ENCODE measurements at places on chromosomes 11 and 22.
A peak's percentile ranks its signal among the peaks of the same experiment; 100 is the strongest.

DNA sequence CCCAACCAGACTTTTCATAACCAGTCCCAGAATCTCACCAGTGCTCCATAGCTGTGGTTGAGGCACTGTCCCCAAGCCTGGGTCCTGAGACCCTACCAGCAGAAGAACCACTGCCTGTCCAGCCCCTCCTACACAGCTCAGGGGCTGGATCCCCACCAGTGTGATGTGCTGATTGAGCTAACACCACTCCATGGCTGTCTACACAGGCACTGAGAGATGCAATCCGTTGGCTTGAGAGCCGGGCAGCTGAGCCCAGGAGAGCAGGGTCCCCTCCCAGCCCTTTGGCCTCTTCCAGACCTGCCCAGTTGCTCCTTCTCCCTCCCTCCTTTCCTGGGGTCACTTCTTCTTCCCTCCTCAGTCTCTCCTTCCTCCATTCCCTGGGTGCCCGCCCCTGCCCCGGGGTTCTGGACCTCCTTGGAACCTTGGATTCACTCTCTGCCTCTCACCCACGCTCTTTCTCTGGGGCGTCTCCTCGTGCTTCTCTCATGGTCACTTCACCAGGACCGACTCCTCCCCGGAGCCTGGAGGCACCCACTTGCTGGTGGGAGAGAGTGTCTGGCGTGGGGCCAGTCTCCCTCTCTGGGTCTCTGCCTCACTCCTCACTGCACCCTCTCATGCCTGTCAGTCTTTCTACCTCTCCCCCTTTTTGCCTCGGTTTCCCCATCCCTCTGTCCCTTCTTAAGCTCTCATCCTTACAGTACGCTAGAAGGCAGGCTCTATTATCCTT lies 706 bp upstream of the SCYL1 start:
- no peak for DNase-seq

GRCh38 chr11:4713241-4713640 lies 8.7 kb downstream of the MMP26 start:
- no peak for DNase-seq

GRCh38 chr11:66192181-66192863 lies 76.1 kb upstream of the RAB1B start:
- no peak for DNase-seq

DNA sequence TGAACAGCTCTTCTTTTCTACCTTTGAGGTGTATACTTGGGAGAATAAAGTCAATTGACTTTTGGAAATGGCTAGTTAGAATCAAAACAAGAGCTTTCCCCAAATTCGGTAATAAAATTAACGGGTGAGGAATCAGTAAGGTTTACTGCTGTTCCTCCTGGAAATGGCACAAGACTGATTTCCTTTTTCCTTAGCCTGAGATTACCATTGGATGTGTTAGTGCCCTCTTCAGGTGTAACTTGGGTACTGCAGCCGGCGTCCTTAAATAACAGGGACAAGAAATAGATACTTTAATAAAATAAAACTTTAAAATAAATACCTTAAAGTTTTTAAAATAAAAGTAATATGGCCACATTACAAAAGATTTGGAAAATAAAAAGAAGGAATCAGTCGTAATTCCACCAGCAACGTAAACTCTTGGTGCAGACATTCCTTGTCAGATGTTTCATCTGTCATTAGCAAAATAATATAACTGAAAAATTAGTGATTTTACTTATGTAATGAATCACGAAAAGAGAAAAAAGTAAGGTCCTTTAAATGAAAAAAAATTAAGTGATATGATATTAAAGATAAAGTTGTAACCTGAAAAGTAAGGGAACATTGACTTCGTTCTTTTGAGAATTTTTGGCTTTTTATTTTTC lies 29.7 kb downstream of the ZFTA start:
- peak; percentile 69 for DNase-seq

DNA sequence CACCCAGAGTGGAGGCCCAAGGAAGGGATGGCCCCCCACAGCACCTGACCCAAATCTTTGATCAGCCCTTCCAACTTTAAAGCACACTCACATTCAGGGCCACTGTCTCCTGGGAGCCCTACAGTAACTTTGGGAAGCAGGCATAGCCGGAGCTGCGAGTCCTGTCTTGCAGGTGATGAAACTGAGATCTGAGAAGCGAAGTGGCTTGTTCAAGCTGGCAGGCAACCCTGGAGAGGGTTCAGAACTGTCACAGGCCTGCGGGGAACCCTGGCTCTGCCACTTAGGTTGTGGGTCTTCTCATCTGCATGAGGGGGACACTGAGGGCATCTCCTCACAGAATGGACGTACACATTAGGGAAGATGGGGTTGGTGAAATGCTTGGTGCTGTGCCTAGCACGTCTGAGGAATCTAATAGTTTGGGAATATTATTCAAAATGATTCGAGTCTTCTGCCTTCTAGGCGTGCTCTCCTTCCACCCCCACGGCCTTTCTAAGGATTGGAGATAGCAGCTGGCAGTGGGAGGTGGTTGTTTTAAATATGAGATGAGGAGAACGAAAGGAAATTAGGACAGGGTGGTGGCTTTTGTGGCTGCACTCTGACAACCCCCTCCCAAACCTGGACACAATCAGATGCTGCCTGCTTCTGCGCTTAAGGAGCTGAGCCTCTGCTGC lies 18.8 kb upstream of the SUN2 start:
- no peak for DNase-seq

GRCh38 chr11:1397146-1397861 lies 7.6 kb downstream of the BRSK2 start:
- DNase-seq = no peak

- DNase-seq = no peak
Measured at GRCh38 chr22:49203859-49204598, 623.6 kb downstream of the BRD1 start.

DNA sequence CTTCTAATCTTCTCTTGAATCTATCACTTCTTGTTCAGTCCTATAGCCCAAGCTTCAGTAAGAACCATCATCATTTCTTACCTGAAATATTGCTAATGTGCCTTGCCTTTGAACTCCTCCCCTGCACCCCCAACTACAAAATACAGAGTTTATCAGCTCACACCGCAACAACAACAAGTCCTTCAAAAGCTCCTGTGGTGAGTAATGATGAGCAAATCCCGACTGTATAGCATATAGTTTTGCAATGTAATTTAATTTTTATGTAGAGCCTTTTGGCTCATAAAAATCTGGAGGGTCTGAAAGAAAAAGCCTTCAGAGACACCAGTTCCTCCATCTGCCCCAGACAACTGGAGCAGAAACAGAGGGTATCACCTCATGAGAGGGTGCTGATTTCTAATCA lies 124.7 kb downstream of the ARHGAP32 start:
- no peak for DNase-seq

DNA sequence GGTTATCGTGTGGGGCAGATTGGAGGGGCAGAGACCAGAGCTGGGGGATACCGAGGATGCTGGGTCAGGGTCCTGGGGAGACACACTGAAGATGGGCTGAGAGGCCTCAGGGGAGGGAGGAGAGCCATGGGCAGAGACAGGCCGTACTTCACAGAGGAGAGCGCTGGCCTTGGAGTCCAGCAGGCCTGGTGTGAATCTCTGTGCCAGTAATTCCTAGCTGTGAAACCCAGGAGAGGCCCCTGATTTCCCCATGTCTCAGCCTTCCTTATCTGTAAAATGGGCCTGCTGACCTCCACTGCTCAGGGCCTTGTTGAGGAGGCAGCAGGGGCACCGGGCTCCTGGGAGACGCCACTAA lies 23.4 kb downstream of the CACNA1I start:
- DNase-seq = no peak

DNA sequence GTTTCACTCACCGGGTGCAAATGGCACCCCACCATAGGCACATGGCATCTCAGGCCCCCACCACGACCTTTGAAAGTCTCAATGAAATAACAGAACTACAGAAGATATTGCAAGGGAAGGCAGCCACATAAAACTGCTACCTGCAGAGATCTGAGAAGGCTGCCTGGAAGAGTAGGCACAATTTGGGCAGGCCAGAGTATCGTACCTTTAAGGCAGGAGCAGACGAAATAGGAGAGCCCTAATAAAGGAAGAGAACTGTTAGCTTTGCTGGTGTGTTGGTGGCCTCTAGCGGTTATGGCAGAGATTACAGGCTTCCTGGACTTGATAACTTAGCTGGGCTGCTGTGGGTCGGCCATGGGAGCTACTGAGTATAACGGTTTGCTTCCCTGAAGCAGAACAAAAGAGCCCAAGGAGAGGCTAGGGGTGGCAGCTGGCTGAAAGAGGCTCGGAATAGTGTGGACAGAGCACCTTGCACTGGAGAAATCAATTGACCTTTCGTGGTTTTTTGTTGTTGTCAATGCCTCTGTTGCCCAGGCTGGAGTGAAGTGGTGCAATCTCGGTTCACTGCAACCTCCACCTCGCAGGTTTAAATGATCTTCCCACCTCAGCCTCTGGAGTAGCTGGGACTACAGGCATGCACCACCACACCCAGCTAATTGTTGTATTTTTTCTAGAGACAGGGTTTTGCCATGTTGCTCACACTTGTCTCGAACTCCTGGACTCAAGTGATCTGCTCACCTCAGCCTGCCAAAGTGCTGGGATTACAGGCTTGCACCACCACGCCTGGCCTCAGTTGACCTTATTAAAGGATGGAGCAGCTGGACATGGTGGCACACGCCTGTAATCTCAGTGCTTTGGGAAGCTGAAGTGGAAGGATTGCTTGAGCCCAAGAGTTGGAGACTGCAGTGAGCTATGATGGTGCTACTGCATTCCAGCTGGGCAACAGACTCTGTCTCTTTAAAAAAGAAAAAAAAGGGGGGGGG lies 4.8 kb downstream of the SDF2L1 start:
- DNase-seq = peak; percentile 72

DNA sequence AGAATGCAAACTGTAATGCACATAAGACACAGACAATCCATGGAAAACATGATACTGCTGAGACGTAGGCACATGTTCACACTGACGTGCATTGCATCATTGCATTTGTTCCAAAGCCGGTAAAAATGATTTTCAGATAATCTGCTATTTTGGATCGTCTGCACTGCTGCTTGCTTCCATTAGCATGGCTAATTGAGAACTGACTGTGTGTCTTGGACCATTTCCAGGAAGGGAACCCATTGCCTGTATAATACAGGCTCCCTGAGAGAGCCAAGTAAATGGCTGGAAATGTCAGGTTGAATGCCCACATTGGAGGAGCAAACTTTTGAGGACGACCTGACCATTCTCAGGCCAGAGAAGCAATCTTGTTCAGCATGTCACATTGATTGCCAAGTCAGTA lies 304.8 kb downstream of the ST3GAL4 start:
- DNase-seq = no peak

- DNase-seq = no peak
Measured at GRCh38 chr22:17783312-17783711, 9.0 kb upstream of the BID start.

DNA sequence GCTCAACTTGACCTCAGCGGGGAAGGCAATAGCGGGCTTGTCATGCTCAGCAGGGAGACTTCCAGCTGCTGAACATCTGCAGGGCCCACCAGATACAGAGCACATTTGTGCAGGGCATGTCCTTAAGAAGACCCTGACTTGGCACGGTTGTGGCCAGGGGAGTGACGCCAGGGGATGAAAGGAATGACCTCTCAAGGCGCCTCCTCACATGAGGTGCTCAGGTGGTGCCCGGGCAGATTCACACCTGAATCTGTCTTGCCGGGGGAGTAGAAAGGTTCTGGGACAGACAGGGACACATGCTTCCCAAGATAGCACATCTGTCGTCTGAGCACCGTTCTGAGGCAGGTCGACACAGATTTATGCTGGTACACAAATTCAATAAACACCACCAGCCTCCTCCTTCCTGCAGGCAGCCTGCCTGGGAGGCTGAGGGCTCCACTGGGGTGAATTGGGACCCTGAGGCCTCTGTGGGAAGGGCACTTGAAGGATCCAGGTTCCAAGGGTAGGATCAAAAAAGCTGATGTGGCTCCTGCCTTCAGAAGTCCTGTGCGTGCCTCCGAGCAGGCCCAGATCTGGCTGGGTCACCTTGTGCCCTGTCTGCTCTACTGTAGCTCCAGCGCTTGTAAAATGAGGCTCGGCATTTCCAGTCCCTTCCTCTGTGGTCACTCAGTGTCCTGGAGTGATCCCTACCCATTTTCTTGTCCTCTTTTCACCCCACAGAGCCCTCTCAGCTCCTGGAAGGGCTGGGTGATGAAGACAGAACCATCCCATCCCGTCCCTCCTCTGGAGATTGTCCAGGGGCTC lies 49.6 kb upstream of the NECTIN1 start:
- no peak for DNase-seq

- no peak for DNase-seq
Measured at GRCh38 chr22:45477366-45478107, 25.1 kb upstream of the FBLN1 start.

DNA sequence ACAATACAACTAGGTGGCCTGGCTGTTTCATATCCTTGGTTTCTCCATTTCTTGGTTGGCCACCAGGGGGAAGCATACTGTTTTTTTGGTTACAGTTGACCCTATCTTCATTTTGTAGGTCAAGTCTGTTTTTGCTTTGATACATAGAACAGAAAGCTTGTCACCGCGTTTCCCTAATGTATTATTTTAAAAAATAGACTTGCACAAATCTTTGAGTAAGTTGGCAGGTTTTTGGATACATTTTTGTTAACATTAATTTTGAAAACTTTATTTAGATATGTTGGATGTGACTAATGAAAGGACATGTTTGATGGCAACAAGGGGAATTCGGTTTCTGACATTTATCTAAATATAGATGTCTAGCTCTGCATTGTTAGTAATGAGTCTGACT lies 3.0 kb downstream of the NCR3LG1 start:
- peak; percentile 70 for DNase-seq

GRCh38 chr11:125174686-125175085 lies 10.1 kb downstream of the PKNOX2 start:
- DNase-seq = no peak

DNA sequence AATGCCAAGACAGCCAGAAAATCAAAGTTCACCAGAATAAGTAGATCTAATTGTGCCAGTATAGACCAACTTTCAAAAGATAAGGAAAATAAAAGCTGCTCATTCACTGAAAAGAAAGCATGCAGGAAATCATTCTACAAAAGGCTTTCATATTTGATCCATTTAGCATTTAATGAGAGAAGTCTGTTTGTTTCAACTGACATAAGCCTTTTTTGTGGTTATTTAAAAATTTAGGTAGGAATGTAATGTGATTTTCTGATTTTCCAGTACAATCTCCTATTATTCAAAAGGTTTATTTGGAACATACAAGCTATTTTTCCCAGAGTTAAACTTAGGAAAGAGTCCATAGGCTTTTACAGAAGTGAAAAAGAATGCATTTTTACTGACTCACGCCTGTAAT lies 92.7 kb downstream of the SBF2 start:
- DNase-seq = peak; percentile 33

- no peak for DNase-seq
Measured at GRCh38 chr11:120073196-120073595, 64.7 kb downstream of the TRIM29 start.

DNA sequence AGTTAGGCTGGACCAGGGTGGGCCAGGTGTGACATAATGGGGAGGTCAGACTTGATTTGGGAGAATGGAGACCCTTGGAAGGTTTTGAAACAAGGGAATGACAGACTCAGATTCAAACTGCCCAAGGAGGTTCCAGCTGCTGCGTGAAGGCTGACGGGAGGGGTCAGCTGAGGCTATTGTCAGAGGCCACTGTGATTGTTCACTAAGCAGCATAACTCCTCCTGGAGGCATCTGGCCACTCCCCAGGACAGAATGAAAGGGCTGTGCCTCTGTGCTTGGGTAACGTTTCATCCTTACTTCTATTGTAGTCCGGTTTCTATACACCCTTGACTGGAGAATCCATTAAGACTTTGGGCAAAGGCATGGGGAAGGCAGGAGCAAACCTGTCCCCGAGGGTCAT lies 126.6 kb downstream of the DSCAML1 start:
- no peak for DNase-seq

Measured in fibroblast of skin of right quadriceps (primary cell).